ENCODE measurements at places on chromosomes 13 and 19.

DNA sequence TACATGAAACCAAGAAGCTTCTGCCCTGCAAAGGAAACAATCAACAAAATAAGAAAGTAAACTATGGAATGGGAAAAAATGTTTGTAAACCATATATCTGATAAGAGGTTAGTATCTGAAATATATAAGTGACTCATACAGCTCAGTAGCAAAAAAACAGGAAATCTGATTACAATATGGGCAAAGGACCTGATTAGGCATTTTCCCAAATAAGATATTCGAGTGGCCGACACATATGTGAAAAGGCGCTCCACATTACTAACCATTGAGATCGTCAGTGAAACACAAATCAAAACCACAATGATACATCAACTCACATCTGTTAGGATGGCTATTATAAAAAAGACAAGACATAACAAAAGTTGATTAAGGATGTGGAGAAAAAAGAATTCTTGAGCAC lies 2818.6 kb upstream of the PCDH20 start:
- no peak for DNase-seq

DNA sequence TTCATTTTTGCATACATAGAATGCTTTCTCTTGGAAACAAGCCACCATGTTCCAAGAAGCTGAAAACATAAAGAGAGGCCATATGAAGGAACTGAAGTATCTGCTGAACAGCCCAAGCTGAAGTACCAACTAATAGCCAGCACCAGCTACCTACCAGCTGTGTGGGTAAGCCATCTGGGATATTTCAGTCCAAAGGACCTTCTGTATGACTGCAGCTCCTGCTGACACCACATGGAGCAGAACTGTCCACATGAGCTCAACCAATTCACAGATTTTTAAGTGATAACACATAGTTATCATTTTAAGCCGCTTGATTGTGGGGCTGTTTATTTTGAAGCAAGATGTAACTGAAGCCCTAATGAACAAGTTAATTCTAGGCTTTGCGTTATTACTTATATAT lies 621.1 kb upstream of the KLHL1 start:
- no peak for DNase-seq

- no peak for DNase-seq
These were observed 106.2 kb upstream of the LSM14A start for GRCh38 chr19:34066007-34066643.

DNA sequence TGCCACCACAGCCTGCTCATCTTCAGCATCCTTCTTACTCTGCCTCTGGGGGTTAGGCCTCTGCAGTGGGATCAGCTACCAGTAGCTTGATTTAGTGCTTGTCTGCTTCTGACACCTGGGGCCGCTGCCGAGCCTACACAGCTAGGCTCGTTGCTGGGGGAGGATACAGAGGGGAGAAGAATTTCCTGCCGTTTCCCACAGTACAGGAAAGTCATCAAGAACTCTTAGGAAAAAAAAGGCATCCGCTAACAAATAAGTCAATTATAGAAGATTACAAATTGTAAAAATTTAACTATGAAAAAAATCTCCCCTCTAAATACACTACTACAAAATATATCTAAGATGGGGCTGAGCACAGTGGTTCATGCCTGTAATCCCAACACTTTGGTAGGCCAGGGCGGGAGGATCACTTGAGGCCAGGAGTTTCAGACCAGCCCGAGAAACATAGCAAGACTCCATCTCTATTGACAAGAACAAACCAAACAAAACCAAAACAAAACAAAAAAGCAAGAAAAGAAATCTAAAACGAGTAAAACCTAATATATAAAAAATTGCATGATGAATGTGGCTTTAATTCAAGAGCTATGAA lies 26.7 kb downstream of the LATS2 start:
- DNase-seq = no peak

GRCh38 chr19:1855040-1855827 lies 7.0 kb upstream of the REXO1 start:
- peak; percentile 62 for DNase-seq

DNA sequence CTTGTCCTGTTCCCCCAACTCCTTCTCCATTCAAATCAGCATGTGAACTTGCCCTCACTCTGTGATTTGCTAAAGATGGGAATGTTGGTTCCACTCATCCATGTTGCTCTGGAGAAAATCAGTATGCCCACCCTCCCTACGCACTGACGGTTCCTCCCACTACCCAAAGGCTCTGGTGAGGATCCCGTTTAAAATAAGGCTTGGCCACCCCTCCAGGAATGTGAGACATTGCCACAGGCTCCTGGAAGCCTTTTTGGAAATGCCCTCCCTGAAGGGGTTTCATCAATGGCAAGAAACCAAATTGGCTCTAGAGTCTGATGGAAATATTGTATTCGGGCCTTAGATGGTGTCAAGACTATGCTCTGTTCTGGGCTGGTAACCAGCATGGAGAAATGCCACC lies 187.3 kb downstream of the USP12 start:
- no peak for DNase-seq

DNA sequence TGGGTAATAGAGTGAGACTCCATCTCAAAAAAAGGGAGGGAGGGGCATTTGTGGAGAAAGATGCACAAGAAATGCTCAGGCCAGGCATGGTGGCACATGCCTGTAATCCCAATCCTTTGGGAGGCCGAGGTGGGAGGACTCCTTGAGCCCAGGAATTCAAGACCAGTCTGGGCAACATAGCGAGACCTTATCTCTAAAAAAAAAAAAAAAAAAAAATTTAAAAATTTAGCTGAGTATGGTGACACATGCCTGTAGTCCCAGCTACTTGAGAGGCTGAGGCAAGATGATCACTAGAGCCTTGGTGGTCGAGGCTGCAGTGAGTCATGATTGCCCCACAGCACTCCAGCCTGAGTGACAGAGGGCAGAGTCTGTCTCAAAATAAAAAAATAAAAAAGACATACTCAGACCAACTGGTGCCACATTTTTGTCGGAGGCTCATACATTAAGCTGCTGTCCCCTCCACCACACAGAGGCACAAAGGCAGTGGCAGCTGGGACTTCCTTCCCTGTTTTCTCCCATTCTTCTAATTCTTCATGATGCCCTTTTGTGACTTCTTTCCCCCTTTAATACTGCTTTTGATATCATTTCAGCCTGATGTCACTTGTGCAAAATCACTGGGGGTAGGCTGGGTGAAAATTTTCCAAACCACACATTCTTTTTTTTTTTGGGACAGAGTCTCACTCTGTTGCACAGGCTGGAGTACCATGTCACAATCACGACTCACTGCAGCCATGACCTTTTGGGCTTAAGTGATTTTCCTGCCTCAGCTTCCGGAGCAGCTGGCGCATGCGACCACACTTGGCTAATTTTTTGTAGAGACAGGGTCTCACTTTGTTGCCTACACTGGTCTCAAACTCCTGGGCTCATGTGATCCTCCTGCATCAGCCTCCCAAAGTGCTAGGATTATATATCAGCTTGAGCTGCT lies 26.8 kb upstream of the CXCL17 start:
- DNase-seq = no peak

- peak; percentile 51 for DNase-seq
These were observed 19.5 kb downstream of the PRKD2 start for GRCh38 chr19:46697204-46697960.

DNA sequence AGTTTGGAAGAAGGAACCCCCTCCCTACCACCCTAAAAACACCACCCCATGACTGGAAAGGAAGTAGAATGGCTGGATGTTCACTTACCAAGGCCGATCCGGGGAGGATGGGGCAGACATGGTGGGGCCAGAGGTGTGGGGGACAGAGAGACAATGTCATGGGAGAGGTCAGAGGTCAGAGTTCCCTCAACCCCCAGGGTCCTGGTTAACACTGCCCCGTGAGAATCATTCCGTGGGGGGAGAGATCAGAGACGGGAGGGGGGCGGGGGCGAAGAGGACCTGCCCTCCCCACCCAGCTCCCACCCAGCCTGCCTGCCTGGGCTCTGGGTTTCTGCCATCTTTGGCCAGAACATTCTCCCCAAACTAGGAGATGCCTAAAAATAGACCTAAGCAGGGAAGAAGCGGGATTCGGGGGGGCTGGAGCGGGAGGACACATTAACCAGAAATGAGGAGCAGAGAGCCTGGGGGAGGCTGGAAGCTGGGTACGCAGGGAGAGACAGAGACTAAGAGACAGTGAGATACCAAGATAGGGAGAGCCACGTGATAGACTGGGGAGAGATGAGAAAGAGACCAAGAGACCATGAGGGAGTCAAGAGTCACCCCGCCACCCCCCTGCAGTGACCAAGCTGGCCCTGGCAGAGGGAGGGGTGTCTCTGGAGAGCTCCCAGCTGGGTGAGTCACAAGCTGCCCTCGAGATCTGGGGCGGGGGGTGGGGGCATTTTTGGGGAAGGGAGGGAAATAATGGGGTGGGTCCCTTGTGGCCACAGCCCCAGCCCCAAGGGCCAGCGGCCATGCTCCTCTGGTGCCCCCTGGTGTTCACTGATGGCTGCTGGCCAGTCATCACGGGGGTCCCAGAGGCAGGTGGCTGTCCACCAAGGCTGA lies 6.1 kb upstream of the KANK2 start:
- peak; percentile 64 for DNase-seq

DNA sequence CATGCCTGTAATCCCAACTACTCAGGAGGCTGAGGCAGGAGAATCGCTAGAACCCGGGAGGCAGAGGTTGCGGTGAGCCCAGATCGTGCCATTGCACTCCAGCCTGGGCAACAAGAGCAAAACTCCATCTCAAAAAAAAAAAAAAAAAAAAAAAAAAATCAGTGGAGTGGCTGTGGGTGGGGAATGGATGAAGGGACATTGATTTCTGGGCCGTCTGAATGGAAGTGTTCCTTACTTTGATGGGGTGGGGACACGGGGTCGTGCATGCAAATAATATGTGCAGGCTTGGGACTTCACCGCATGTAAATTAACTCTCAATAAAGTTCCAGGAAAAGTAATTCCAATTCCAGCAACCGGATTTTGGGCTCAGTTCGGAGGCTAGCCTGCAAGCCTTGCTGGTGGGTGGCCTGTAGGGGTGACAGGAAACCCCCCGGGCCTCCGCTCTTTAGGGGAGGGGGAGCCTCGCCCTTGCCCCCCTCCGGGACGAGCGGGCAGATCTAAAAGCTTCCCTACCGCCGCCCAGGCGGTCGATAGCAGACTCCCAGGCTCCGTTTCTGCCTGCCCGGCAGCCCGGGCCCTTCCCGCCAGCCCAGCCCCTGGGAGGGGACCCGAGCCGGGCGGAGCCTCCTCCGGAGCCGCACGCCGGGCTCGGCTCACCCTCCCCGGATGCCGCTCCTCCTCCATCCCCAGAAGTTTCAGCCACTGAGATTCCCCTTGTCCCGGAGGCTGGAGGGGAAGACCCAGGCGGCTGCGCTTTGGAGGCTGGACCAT lies 48.0 kb upstream of the ADGRE5 start:
- DNase-seq = no peak

DNA sequence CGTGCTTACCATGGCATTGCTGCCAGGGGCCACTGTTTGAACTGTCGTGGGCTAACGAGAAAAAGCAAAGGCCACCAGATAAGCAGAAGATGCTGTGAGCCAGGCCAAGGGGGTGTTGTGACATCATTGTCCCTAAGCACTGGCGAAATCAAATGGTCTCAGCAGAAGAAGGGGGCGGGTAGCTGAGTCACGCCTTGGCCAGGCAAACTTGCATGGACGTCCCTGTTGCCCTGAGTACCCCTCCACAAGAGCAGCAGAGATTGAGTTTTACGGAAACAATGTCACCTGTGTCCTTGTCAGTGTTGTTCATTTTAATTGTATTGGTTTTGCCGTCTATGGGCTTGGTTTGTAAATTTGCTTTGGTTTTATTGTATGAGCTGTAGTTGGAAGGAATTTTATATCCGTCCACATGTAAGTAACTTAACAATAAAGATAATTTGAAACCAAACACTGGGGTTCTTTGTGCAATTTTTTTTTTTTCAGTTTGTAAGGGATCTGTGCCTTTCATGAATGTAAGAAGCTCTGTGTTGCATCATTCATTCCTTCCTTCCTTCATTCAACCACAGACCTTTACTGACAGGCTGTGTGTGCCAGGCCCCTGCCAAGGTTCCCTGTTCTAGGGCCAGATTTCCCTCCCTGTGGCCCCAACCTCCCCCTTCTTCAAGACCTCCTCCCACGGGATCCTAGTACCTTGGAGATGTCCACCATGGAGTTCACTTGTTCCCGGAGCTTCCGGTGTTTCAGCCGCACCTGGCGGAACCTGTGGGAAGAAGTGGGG lies 12.3 kb downstream of the KCNN4 start:
- no peak for DNase-seq

DNA sequence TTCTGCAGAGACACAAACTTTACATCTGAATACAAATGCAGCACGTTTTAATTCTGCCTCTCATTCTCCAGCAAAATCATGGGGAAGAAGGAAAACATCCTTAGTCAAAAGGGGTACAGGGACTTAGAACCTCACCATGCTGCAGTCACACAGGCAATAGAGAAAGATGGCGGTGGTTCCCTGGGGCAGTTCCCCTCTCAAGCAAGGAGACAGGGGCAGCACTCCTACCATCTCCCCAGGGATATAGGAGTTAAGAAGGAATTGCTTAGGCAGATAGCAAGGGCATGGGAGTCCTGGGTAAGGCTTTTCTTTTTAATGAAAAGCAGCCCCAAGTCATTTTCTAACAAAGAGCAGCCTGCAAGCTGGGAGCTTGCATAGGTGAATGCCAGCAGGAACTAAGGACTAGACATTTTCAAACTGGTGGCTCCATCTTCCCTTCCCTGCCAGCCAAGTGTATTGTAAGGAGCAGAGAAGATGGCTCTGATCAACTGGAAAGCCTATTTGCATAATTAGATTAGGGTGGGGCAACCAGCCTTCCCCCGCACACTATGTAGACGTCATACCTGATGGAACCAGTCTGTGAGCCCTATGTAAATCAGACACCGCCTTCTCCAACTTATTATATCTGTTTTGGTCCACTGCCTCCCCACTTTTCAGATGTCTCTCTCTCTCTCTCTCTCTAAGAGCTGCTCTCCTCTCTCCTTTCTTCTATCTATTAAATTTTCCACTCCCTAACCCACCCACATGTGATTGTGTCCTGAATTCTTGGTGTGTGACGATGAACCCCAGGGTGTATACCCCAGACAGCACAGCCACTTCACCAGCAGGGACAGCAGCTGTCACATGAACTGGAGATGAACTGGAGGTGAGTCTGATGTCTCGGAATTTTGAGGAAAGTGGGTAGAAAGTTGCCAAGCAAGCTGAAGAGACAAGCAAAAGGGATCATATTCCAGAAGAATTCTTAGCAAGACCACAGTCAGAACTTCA lies 514.5 kb downstream of the IRS2 start:
- DNase-seq = no peak

GRCh38 chr13:112068540-112069060 lies 1.7 kb downstream of the SOX1 start:
- no peak for DNase-seq
